Tibial nerve (tissue), 4 donors: ENCODE measurements at places on chromosomes 11 and 22. TPM values are rescaled to one million over a fixed set of nuclear protein-coding genes. Genes with fewer than 3 reads are reported as not detected.

The APOBEC3H gene
- total RNA-seq, result 1.1 TPM

DNA sequence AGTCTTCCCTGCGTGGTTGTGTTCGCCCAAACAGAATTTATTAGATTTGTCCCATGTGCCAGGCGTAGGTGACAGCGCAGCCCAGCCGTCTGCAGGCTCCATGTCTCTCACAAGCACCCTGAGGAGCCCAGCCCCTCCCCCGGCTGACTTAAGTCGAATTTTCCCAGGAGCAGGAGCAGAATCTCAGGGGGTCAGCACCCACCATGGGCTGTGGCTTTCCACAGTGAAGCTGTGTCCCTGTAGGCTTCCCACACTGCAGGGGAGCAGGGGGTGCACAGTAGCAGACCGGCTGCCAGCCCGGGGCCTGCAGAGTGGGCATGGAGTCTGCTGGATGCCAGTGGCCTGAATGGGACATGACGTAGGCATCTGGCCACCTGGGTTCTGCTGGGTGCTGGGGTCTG lies 16.0 kb downstream of the PARVG start:
- DNase-seq, result no peak

- DNase-seq, result no peak
These were observed 107.8 kb downstream of the CD44 start for GRCh38 chr11:35246745-35247144.

The JHY gene
- total RNA-seq, result 14.7 TPM

DNA sequence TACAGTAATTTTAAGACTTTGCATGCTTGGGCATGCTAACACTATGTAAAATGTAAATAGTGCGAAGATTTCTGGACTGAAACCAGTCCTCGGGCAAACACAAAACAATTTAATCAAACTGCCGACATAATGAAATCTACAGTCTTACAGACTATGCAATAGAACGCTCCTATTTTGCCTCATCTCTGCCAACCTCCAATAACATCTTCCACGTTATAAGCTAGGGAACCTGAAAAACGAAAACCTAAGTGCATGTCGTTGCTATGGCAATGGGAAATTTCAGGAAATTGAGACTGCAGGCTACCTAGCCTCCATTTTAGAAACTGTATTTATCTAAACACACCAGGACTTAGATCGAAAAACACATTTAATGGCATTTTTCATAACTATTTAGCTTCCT lies 1.1 kb downstream of the CSTF3 start:
- DNase-seq, result no peak

DNA sequence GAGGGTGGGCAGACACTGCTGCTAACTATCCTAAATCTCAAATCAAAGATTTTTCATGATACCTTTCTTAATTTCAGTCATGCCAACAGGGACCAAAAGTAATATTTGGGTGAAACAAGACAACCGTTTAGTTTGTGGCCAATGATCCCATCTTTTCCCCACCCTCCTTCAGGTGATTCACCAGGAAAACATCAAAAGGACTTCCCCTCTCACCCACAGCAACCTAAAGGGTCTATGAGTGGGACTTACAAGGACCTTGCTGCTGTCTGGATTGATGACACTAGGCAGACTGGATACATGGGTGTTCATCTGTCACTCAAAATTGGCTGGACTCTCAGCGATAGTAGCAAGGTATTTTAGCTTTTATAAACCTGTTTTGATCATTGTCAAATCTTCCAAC lies 62.0 kb upstream of the ZC3H12C start:
- no peak for DNase-seq

DNA sequence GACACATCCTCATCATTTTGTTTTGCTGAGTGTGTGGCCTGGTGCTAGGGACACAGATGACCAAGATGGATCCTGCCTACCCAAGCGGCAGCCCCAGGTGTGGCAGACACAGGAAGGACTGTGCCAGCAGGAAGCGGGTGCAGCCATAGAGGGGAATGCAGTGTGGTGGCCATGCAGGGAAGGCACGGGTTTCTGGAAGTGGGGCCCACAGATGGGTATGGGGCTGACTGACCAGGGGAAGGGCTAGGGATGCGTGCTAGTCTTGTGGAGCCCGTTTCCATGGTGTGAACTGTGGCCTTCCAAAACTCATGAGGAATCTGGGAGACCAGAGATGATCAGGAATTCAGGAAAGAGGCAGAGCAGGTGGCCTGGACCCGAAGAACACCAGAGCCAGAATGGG lies 33.5 kb downstream of the YPEL1 start:
- DNase-seq, result no peak

DNA sequence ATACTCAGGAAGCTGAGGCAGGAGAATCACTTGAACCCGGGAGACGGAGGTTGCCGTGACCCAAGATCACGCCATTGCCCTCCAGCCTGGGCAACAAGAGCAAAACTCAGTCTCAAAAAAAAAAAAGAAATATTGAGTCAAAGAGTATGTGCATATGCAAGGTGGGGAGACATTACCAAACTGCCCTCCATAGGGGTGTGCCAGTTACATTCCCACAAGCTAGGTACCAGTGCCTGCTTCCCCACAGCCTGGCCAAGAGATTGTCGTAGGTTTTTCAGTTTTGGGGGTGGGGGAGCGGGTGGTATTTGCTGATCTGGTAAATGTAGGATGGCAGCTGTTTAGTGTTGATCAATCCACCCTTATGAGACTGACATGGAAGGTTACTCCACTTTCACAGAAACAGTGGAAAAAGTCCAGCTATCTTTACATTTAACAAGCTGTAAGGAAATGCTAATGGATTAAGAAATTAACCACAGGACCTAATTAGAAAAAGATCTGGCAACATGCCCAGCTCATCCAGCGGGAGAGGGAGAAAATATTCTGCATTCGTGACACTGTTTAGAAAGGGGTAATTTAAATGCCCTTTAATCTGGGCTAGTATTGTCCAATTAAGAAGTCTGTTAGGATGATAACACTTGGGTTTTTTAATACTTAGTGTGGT lies 89.4 kb downstream of the PACS1 start:
- no peak for DNase-seq

DNA sequence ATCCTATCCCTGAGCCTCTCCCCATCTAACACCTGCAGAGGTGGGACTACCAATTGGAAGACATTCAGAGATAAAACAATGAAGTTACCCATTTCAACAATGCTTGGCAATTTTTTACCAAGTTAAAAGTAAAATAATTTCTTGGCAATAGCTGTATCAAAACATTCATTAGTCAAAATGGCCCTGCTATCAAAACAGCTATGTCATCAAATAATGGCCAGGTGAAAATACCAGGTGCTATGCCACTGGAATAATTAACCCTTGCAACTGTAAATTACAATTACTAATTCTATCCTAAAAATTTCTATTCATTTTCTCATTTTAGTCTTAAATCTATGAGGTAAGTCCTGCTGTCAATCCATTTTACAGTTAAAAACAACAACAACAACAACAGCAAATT lies 43.3 kb downstream of the NOX4 start:
- no peak for DNase-seq

The ARRB1 gene
- total RNA-seq, result 68.1 TPM

DNA sequence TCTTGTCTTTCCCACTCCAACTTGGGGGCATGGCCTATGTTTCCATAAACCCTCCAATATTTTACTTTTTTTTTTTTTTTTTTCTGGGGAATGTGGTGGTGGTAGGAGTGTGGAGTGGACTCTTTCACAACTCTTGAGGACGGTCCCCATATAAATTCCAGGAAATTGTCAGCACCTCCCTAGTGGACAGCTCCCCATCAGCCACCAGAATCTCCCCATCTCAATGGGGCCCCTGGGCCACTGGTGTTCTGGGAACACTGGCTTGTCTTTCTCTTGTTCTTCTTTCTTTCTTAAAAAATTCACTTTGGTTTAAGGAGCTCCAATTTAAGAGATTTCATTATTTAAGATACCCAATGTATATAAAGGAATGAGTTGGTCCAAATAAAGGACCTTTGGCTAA lies 74.1 kb downstream of the ADM start:
- DNase-seq, result no peak

DNA sequence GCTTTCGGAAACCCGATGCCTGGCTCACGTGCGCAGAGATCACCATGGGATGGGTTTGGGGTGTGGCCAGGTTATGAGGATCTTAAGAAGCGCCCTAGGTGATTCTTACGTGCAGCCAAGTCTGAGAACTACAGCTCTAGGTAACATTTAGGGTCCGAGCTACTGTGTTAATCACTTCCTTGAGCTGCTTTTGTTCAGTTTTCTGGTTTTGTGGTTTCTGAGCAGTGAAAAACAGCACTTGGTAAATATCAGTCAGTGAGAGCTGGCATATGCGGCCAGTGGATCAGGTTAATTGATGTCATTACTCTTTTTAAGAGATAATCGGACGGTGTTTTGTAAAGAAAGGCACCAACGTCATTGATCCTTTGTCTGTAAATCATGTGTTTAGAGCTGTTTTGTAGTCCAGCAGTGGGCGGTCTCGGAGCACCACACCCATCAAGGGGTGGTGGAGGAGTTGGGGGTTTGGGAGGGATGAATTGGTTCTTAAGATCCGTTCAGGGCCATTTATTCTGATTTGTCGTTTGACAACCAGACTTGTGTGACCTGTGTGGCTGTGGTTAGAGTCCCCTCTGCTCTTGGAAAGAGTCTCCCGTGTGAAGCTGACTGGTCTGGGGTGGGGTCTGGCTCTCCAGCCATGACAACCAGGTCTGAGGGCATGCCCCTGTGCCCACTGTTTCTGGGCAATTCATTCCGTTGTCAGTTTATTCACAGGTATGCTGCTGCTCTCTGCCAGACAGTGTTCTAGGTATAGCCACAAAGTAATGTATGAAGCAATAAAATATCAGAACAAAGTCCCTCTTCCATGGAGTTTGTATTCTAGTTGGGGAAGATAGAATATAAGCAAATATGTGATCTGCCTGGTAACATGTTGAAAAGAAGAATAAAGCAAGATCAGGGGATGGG lies 61.9 kb upstream of the SORL1-AS1 start:
- DNase-seq, result no peak

DNA sequence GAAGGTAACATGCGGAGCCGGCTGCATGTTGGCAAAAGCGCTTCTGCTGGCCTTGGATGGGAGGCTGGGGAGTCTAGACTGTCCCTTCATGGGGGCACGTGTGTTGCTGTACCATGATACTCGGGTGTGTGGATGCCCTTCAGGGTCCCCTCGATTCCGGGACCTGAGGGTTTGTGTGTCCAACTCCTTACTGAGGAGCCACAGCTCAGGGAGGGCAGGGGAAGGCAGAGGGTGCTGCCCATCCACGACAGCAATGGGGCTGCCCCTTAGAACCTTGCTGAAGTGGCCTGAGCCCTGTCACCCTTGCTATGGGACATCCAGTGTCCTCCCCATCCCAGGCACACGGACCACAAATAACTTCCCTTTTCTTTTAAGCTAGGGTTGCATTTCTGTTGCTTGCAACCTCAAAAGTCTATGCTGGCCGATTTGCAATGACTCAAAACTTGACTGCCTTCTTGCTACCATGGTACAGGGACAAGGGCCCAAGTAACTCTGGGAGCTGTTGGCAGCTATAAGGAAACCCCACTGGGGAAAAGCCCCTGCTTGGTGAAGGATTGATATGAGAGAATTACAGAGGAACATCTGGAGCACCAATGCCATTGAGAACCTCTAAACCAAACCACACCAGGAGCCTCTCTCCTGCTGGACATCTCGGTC lies 43.8 kb downstream of the RTL6 start:
- DNase-seq, result no peak

DNA sequence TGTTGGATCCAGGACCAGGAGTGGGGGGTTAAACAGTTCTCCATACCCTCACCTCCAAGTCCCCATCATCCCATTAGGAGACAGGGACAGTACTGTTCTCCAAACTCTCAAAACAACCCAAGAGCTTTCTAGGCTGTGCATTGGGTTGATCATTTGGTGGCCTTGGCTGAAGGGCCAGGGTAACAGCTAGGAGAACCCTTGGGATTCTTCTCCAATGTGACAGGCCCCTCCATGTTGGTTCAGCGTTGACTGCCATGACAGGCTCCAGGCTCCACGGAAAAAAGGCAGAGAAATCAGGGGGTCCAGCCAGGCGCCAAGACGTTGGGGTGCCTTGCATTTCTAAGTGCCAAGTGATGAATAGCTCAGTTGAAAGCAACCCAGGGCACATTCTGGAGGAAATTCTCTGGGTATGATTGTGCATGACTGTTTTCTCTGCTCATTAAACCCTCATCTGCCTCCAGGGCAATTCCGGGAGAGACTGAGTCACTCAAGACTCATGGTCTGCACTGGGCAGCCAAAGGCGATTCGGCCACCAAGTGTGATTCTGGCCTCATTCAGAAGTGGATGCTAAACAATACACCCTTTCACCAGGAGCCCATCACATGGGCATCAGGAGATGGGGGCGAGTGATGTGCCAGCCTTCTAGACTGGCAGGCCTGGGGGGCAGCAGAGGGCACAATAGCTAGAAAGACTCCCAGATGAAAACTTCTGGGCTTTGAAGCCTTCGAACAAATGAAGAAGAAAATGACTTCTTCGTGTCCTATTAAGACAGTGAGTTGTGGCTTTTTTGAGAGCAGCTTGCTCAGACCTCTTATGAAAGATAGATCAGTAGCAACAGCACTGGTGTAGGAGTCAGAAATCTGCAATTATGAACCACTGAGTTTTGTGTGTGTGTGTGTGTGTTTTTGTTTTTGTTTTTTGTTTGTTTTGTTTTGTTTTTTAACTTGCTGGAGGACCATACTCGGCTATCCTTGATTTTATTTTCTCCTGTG lies 27.7 kb downstream of the CD44 start:
- no peak for DNase-seq

- no peak for DNase-seq
These were observed 590.2 kb upstream of the LRRC4C start for GRCh38 chr11:42049650-42050049.

- DNase-seq, result no peak
These were observed 7.0 kb upstream of the L3MBTL2 start for GRCh38 chr22:41198027-41198580.
